Activated CD4-positive, alpha-beta T cell treated with anti-CD3 and anti-CD28 coated beads, Interleukin-2, amount 10 ng/mL, durations not matched to agents 24 days and 14 days (primary cell): ENCODE measurements at places on chromosomes 4 and X. TPM values are rescaled to one million over a fixed set of nuclear protein-coding genes. Genes with fewer than 3 reads are reported as not detected.

SPOCK3 gene
- not detected in 2 replicates for total RNA-seq

GRCh38 chr4:110631584-110632505, 9.0 kb upstream of the PITX2 start:
- peak; percentile 68 for DNase-seq

DNA sequence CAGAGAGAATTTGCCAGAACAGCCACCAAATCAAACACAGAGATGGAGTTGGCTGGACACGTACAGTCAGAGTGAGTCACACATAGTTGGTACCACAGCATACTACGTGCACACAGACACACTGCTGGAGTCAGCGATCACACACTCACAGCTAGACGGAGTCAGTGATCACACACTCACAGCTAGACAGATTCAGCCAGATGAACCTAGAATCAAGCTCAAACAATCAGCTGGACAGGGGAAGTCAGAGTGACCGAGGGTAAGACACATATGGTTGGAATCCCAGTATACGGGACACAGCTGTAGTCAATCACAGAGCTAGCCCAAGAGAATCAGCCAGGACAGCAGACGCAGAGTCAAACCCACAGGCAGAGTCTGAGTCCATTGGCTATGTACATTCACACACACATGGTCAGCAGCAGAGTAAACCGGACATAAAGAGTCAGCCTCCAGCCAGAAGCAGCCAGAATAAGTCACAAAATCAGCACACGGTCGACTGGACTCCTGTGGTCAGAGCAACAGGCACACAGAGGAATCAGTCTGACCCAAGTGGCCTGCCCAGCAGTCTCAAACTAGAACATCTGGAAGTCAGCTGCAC, 4.6 kb downstream of the SLC38A5 start:
- no peak for DNase-seq

PPP2R2C gene
- total RNA-seq: not detected in 2 replicates
